ENCODE measurements at places on chromosomes 12 and 14.

- no peak for DNase-seq
These were observed 7.6 kb downstream of the ARHGEF40 start for GRCh38 chr14:21077672-21078071.

- DNase-seq, result no peak
These were observed 127.4 kb upstream of the ARHGAP5 start for GRCh38 chr14:31949709-31950108.

DNA sequence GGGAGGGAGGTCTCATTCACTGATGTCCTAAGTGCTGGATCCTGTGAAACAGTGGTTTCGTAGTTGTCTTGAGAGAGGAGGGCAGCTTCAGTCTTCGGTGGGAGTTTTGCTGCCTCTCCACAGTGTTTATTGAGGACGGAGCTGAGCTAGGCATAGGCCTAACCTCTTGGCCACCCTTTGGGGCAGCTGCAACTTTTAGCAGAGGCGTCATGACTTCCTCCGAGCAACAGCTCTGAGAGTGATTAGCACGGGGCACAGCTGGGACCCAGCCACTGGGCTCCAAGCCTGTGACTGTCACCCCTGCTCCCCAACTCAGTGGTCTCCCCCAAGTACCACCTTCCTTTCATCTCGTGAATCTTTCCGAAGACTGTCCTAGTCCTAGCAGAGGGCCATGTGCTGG, 139.9 kb upstream of the NCOR2 start:
- DNase-seq, result no peak

GRCh38 chr14:56168007-56168616, 49.9 kb downstream of the PELI2 start:
- no peak for DNase-seq

GRCh38 chr12:52627395-52628110, 9.2 kb upstream of the KRT73 start:
- DNase-seq, result no peak

All from CD4-positive, alpha-beta T cell treated with Interleukin-15 for 1 hour (primary cell).